EH (cell line): ENCODE measurements at places on chromosomes 4 and X.

DNA sequence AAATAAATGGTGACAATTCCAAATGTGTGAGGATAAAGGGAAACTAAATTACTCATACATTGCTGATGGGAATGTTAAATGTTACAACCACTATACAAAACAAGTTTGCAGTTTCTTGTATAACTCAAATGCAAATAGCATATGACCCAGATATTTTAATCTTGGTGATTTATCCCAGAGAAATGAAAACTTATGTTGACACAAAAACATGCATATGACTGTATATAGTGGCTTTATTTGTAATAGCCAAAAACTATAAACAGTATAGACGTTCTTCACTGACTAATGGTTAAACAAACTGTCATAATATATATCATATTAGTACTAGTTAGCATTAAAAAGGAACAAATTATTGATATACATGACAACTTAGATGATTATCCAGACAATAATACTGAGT lies 619.2 kb downstream of the PDHA2 start:
- DNase-seq = no peak

DNA sequence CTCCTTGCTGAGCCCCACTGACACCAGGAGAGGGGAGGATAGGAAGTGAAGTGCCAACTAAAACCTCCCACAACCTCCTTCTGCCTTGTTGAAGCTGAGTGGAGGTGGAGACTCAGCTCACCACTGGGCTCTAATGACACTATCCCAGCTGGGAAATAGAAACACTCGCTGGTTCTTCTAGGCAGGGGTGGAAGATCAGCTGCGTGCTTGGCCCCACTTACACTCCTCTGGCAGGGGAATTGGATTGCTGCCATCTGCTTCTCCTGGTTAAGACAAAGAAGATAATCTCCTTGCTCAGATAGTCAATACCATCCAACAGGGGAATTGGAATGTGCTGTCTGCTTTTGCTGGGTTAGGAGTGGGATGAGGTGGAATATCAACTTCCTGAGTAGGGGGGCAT lies 392.5 kb downstream of the ZNF674 start:
- no peak for DNase-seq

DNA sequence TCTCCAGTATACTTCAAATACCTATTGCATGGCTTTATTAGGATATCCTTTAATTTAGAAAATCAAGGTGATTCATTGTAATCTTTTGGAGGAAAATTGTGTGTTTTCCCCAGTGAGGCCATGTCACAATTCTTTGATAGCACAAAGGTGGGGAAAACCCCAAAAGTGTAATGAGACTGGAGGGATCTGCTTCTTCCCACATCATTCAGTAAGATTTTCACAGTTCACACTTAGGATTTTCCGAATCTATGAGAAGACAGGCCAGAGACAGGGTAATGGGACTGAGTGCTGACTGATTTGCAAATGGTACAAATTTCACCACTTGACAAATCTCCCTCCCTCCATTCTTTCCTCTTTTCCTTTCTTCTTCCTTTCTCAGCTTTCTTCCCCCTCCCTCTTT lies 181.1 kb downstream of the MGST2 start:
- no peak for DNase-seq

GRCh38 chr4:141711211-141711610 lies 74.8 kb downstream of the IL15 start:
- DNase-seq = peak; percentile 40

DNA sequence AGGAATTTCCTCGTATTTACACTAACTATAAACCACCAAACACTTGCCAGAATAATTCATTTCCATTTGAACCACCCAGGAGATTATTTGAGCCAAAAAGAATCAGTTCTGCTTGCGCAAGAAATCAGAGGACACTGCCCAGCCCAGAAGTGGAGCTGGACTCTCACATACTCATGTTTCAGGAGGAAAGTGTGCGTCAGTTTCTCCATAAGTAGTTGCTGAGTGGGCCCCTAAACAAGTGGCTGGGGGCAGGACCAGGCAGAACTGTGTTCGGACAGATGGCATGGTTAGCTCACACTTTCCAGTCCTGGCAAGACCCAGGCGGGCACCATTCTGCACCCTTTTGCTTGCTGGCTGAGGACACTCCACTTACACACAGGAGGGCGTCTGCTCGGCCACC lies 38.8 kb downstream of the BTC start:
- DNase-seq = no peak

- DNase-seq = peak; percentile 11
Measured at GRCh38 chr4:60865273-60865672, 334.9 kb upstream of the ADGRL3 start.

- DNase-seq = no peak
Measured at GRCh38 chrX:155071694-155072280, 479 bp downstream of the BRCC3 start.
